ENCODE measurements at places on chromosomes 1 and 21.
A peak's percentile ranks its signal among the peaks of the same experiment; 100 is the strongest.

GRCh38 chr1:42730988-42731387 is 9.0 kb downstream of the CLDN19 start:
- no peak for DNase-seq

- DNase-seq, result no peak
Observed at GRCh38 chr1:203174324-203174985, 1.2 kb downstream of the MYBPH start.

GRCh38 chr1:81920245-81920740 is 119.6 kb downstream of the ADGRL2 start:
- DNase-seq, result peak; percentile 47

DNA sequence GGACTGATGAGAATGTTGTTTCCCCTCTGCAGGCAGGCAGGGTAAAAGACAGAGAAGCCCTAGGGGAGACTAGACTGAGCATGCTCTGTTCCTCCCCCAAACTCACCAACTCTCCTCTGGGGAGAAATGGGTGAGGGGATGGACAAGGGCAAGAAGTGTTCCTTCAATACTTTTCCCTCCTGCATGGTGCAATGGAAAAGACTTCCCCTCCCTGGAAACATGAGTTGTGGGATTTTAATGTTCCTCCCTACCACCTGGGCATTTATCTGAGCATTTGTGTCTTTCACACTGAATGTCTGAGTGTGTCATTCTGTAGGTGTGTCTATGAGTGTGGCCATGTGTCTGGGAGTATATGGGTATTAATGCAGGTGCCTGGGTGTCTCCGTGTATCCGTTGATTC is 275.7 kb downstream of the C1orf94 start:
- no peak for DNase-seq

- no peak for DNase-seq
Observed at GRCh38 chr1:21909787-21910503, 27.2 kb downstream of the HSPG2 start.

GRCh38 chr1:228371741-228372182 is 34.9 kb downstream of the TRIM11 start:
- DNase-seq, result no peak

GRCh38 chr1:192238421-192238820 is 78.4 kb upstream of the RGS21 start:
- no peak for DNase-seq

DNA sequence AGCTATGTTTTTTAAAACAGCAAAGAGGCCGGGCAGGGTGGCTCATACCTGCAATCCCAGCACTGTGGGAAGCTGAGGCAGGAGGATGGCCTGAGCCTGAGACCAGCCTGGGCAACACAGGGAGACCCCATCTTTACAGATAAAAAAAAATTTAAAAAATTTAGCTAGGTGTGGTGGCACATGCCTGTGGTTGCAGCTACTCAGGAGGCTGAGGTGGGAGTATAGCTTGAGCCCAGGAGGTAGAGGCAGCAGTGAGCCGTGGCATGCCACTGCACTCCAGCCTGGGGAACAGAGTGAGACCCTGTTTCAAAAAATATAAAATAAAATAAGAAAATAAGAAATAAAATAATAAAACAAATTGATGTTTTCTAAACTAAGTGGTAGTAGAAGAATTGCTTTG is 8.4 kb downstream of the SLC35A3 start:
- DNase-seq, result no peak

- DNase-seq, result no peak
Observed at GRCh38 chr1:50148142-50148923, 39.6 kb downstream of the ELAVL4 start.

DNA sequence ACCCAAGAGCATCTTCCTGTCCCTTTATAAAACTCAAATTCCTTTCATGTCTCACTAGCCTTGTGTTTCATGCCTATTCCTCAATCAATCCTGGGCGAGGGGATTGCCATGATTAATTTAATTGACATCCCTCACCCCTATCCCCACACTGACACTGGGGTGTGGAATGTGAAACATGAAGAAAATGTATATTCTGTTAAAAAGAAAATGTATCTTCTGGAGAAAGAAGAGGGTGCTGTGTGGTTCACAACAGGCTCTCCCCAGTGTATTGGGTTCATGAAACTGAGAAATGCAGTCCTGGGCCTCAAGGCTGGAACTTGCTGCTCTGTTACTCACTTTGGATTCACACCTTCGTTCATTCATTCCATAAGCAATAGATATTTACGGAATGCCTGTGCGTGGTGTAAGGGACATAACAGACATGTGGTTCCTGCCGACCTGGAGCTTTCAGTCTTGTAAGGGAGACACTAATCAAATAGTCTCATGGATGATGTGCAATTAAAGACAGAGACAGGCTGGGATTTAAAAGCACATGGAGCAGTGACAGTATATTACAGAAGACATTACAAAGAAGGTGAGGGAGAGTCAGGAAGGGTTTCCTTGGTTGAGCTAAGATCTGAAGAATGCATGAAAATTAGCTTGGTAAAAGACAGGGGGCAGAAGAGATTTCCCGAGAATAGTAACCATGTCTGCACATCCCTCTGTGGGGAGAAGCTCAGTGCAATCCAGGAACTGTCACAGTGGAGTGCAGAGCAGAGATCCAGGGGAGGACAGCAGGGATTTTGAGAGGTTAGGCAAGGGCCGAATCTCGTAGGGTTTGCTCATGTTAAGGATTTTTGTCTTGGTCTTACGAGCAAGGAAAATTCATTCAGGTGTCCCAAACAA is 32.1 kb downstream of the SERTAD4 start:
- DNase-seq, result no peak

DNA sequence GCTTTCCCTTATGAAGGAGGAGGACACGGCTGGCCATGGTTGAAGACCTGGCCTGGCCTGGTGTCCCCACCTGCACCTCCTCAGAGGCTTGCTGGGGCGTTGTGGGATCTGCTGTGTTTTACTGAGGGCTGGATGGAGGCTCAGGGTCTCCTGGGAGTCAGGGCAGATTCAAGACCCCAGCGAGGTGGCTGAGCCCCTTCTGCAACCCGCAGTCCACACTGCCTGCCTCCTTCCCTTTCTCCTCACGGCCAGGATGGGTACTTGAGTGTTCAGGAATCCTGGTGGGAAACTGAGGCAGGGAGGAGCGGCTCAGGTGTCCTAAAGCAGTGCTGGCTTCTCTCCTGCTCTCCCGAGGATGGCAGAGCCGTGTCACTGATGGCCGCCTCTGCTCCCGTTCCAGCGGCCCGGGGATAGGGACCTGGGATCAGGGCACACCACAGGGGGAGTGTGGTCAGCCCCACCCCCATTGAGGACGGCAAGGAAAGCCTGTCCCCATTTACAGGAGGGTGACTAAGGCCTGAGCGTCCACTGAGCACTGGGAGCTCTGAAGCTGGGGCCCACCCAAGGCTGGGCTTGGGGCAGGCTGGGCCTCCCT is 47.5 kb downstream of the TRPM2 start:
- DNase-seq, result no peak

DNA sequence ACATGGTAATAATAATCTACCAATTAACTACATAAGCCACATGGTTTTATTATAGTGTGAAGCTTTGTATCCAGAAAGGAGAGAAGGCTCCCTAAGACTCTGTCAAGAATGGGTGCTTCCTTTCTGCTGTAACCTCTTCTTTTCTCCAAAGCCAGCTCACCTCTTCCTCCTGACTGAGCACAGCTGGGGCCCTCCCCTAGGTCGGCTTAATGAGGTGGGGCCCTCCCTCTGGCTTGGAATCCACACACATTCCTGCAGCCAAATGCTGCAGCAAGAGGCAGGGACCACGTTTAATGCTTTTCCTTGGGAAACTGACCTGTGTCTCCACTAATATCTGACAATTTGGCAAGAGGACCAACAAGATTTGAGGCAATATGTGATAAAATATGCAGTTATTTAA is 94.8 kb downstream of the DSCAM start:
- peak; percentile 71 for DNase-seq

DNA sequence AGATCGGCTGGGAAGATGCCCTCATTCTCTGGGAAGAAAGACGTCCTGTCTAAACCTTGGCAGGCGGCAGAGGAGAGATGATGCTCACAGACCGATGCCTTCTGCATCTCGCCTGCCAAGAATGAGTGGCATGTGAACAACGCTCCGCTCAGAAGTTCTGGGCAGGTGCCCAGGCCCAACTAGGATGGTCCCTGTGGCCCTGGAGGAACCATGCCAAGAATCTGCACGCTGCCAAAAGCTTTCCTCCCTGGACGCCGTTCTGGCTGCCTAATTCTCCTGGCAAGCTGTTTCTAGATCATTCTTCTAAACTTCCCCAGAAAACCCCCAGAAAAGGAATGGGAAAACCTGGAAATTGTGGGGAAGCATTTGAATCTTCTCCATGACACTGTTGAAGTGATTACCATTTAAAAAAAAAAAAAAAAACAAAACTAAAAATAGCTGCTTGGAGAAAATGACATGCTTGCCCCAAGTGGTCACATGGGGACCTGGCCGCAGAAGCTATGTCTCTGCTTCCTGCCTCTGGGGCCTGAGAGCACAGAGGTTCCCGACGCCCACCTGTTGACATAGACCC is 440.9 kb downstream of the PRDM2 start:
- DNase-seq, result no peak

- no peak for DNase-seq
Observed at GRCh38 chr1:109687641-109688499, at the start of gene GSTM1. Gene GSTM1, plus strand, starts transcription at chr1:109687817. Its CDS starts 57 bp downstream, at chr1:109687874.

DNA sequence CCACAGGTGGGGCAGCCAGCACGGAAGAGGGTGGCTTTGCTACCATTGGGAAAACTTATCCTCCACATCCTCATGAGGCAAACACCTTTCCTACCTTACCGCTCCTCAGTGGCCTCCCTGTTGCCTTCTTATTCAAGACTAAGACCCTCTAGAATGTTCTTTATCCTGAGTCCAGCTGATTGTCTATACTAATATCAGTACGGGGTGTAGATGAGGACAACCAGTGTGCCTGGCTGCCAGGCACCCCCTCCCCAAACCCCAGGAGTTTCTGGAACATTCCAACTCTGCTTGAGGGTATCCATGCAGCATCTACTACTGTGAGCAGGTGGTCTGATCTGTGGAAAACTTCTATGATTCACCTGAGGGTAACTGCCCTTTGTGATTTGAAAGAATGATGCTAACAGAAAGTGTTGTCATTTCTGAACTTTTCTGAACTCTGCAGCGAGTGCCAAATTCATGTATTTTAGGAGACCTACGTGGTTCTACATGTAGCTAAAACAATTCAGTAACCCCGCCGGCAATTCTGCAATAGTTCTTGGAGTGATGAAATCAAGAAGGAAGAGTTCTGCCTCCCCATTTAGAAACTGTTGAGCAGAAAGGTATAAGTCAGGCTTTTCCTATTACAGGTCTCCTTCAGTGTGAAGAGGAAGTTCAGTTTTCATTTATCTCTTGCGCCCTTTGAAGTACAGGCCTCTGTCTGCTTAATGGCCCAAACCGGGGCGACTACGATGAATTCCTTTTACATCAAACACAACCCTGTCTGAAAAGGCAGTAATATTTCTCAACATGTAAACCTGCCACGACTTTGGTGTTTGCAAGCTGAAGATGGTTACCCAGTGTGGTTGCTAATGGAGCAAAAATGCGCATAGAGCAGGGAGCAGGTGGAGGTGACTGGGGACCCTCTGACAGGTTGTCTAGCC is 80.4 kb downstream of the RUNX1 start:
- DNase-seq, result no peak

DNA sequence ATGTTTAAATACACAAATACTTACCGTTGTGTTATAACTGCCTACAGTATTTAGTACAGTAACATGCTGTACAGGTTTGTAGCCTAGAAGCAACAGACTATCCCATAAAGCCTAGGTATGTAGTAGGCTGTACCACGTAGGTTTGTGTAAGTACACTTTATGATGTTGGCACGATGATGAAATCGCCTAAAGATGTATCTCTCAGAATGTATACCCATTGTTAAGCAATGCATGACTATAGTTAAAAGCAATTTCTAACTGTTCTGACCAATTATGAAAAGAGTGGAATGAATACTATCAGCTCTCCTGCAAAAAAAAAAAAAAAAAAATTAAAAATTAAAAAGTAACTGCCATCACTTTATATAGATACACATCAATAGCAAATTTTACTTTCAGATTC is 11.4 kb downstream of the HP1BP3 start:
- DNase-seq, result no peak

DNA sequence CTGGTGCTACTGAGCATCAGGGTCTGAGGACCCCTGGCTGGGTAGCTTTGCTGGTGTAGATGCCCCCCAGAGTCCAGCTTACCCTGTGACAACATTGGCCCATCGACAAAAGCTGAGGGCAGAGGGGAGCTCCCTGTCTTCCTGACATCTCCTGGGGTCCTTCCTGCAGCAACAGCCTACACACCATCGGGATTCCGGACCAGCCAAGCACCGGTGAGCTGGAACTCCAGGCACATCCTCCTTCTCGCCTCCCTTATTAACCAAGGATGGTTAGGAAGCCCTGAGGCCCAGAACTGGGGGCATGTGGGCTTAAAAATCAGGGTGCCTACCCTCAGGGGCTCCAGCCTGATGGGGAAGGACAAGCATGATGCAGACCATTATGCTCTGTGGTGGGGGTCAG is 658.0 kb downstream of the PTPRU start:
- no peak for DNase-seq

- no peak for DNase-seq
Observed at GRCh38 chr1:28112388-28113241, 24.2 kb upstream of the EYA3 start.

DNA sequence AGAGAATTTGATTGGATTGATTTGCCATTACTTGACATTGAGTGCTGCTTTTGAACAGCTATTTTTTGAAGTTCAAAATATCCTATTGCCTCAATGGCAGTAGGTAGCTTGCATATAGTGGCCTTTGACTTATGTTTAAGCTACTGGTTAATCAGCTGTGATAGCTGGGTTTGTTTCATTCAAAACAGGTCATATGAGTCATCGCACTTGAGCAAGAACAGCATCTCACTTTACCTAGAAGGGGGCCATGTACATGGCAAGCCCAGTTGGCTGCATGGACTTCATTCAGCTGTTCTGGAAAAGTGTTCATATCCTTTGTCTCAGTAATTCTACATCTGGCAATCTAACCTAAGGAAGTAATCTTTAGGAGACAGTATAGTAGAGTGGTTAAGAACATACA is 29.0 kb upstream of the ARID1A start:
- no peak for DNase-seq

DNA sequence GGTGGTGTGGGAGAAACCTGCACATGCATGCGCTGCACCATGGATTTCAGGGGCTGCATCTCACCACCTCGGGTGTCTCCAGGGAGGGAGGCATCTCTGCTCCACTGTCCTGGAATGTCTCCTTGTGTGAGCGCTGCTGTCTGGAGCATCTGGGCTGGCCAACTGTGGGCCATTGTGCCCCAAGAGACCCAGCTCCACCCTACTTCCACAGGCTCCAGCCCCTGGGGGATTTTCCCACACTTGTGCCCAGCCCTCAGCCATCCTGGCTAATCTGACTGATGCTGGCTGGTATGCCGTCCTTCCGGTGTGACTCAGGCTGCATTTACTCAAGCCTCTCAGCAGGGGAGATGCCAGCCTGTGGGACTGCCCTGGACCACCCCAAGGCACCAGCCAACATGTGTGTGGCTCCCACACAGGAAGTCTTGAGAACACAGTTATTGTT is 62.0 kb downstream of the TRIM11 start:
- no peak for DNase-seq
